ENCODE measurements at places on chromosomes 13 and 19. TPM values are rescaled to one million over a fixed set of nuclear protein-coding genes. Genes with fewer than 3 reads are reported as not detected.

Gene USE1
- 20.5 TPM for total RNA-seq

Gene SELENOW
- total RNA-seq: 250 TPM

Gene LCP1
- total RNA-seq: 122 TPM

Gene NRTN
- total RNA-seq: not detected

Gene GRAMD1A
- total RNA-seq: 36.1 TPM

Gene DOCK9
- 78.7 TPM for total RNA-seq
